DMS79 treated with DMSO at 0.1 percent for 48 hours (cell line): ENCODE measurements at places on chromosomes 12 and 14.
A peak's percentile ranks its signal among the peaks of the same experiment; 100 is the strongest.

GRCh38 chr12:62603811-62604098, 137.1 kb downstream of the MON2 start:
- no peak for DNase-seq

DNA sequence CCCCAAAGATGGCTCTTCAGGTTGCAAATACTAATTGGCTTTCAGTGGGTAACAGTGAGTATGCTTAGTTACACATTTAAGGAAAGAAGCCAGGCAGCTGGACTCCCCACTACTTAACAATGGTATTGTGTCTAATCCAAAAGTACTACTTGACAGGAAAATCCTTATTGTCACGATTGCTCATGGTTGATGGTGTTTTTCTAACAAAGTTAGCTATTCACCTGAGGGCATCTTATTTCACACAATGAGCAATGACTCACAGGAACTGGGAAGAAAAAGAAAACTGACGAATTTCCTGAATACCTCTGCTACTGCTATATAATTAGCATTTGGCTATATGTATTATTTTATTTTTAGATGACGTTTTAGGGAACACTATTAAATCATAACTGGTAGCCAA, 33.4 kb upstream of the ALG10 start:
- no peak for DNase-seq

DNA sequence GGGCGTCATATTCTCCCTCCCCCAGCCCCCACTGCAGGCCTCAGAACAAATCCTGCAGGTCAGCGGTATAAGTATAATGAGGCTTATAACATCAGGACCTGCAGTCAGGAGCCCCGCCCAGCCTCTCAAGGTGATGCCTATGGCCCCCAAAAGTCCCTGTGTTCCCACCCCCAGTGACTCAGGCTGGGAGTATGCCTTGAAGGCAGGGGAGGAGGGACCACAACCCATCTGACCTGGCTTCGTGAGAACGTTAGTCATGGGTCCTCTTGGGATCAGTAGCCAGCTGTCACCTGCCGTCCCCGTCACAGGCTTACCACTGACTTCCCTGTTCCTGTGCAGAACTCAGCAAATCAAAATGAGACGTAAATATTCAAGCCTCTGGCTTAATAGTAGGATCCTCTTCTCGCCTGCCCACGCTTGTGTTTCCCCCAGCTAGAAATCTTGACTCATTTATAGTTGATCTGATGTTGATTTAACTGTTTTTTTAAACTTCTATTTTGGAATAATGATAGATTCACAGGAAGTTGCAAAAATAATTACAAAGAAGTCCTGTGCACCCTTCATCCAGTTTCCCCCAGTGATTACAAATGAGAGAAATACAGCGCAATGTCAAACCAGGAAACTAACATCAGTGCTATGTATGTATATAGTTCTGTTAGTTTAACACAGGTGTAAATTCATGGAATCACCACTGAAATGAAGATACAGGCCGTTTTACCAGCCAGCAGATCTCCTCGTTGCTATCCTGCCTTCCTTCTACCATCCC, 107.5 kb downstream of the ADGRD1 start:
- no peak for DNase-seq

DNA sequence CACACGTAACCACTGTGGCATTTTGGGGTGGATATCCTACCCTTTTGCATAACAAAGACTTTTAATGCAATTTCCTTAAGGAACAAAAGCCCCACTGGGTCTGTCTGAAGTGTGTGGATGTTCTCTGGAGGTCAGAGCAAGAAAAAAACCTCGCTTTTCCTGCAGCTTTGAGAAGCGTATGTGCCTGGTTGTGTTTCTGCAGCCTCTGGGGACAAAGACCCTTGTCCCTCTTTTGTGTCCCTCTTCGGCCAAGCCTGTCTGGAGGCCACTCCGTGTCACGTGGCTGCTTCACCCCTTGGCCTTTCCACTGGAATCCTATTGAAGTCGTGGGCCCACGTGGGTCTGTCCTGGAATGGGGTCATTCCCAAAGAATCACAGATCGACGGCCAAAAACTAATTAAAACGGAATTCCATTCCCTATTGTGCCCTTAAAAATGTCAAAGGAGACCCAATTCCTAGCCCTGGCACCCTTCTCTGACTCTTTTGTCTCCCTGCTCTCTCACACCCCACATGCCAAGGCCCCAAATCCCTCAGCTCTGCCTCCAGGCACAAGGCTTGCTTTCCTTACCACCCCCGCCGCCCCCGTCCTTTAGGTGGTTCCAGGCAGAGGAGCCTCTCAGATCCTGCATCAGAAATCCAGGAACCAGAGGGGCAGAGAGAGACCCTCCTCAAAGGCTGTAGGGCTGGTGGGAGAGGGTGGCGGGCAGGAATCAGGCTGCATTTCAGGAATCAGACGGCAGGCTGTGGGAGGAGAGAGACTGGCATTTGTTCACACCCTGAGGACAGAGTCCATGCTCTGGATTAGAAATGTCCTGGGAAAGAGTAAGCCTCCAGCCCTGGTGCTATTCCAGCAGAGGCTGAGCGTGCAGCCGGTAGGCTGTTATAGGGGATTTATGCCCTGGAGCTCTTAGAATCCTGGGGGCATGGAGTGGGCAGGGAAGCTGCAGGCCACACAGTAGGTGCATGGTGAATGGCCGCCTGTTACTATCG, 12.6 kb upstream of the CYP46A1 start:
- no peak for DNase-seq

- no peak for DNase-seq
Measured at GRCh38 chr14:106396999-106397398, 870.6 kb downstream of the TMEM121 start.

DNA sequence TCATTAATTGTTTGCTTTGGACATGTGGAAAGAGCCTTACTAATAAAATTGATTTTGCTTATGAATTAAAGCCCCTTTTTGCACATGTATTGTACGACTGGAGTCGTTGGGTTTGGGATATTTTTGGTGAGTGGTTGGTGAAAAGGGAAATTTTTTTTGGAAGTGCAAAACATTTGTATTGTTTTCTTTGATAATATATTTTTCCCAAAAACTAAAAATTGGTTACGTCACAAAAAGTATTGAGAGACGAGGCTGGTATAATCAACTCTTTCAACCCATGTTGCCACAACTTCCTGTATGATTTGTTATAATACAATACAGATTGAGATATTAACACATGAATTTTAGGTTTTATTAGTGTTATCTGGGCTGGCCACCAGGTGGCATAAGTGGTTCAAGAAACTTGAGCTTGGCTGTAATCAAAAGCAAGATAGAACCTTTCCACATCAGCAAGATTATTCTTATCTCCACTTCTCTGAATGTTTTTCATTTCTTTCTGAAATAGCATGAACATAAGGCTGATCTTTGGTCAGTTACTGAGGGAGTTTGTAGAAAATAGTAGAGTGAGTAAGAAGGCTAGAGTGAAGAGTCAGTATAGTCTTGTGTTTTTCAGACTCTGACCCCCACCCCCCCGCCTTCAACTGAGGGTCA, 8.7 kb downstream of the NGDN start:
- DNase-seq = peak; percentile 70

GRCh38 chr12:131525795-131526508, 184.9 kb upstream of the SFSWAP start:
- DNase-seq = no peak

GRCh38 chr14:61549425-61549824, 145.9 kb upstream of the HIF1A start:
- no peak for DNase-seq

DNA sequence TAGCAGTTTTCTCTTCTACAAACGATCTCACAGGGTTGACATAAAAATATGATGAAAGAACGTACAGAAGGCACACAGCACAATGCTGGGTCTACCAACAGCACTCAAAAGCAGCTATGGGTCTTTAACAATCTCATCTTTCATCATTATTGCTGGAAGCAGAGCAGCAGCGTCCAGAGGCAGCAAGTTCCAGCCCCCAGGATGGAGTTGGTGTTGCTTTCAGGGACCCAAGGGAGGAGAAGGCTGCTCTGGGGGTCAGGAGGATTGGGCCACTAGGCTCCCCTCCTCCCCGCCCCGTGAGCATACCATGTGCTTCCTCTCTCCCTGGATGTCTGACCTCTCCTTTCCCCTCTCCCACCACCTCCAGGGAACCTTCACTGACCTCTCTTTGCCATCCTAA, 13.3 kb downstream of the KCTD10 start:
- DNase-seq = no peak
